ENCODE measurements at places on chromosomes 16 and 17.

DNA sequence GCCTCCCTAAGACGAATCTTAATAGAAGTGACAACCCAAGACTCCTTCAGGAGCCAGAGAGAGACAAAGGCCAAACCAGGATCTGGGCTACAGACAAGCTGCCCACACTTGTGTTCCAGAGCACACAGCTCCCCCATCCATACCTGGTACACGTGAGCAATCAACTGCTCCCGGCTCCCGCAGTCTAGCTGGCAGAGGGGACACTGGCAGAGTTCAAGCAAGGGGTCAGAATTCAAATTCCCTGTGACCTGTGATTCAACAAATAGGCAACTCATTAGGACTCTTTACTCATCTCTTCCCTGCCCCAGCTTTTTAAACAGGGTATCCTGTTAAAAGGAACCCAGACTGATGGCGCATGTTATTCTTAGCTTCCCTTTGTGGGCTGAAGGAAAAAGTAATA lies 18.2 kb downstream of the ATXN1L start:
- DNase-seq = no peak

- DNase-seq = peak; percentile 56
Observed at GRCh38 chr16:82070656-82071369, 35.8 kb downstream of the HSD17B2 start.

GRCh38 chr16:89275837-89276720 lies 58.6 kb downstream of the ZNF778 start:
- DNase-seq = no peak

DNA sequence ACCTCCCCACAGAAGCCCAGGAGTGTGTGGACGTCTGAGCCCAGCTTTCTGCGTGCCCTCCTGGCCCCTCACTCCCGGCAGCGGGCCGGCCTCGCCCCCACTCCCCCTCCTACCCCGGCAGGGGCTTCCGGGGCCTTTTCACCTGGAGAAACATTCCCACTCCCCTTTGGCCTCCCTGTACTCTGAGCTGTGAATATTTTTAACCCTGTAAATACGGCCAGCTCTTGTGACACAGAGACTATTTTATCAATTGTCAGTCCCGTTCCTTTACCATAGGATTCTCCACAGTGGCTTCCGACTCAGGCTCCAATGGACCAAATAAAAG lies 5.9 kb upstream of the PRR35 start:
- DNase-seq = no peak

GRCh38 chr17:61579961-61580360 lies 11.1 kb downstream of the NACA2 start:
- DNase-seq = no peak

DNA sequence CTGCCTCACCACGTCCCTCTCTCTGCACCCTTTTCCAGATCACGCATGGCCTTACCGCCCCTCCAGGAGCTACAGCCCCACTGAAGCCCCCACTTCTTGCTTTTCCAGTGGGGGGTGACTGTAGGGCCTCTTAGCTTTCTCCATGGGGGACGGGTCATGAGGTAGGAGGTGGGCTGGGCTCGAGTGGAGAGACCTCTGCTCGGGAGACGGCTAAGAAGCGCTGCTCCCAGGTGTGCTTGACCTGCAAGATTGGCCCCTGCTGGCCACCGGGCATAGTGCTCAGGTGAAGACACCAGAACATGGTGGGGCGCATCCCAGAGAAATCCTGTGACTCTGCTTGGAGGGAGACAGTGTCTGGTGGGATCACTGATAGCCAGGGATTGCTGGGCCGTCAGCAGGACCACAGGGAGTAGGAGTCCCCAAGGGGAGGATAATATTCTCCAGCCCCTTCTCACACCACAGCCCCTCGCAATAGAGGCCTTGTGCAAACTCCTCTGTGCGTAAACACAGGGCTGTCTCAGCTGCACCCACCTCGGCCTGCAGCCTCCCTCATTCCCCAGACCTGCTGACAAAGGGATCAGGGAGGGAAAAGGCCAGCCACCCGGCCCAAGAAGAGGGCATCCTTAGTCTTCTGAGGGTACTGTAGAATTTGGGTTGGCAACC lies 8.9 kb upstream of the GALK1 start:
- DNase-seq = no peak

- no peak for DNase-seq
Observed at GRCh38 chr16:66701026-66701425, 4.5 kb upstream of the CMTM4 start.

GRCh38 chr16:68640972-68641371 lies 4.1 kb upstream of the CDH3 start:
- DNase-seq = peak; percentile 41

- DNase-seq = no peak
Observed at GRCh38 chr17:79070266-79070880, 4.3 kb upstream of the ENGASE start.

- no peak for DNase-seq
Observed at GRCh38 chr16:28064706-28065249, 1.3 kb upstream of the GSG1L start.

- DNase-seq = no peak
Observed at GRCh38 chr16:81785138-81785924, 6.2 kb downstream of the PLCG2 start.

- DNase-seq = no peak
Observed at GRCh38 chr16:22326771-22327445, 29.7 kb downstream of the POLR3E start.

DNA sequence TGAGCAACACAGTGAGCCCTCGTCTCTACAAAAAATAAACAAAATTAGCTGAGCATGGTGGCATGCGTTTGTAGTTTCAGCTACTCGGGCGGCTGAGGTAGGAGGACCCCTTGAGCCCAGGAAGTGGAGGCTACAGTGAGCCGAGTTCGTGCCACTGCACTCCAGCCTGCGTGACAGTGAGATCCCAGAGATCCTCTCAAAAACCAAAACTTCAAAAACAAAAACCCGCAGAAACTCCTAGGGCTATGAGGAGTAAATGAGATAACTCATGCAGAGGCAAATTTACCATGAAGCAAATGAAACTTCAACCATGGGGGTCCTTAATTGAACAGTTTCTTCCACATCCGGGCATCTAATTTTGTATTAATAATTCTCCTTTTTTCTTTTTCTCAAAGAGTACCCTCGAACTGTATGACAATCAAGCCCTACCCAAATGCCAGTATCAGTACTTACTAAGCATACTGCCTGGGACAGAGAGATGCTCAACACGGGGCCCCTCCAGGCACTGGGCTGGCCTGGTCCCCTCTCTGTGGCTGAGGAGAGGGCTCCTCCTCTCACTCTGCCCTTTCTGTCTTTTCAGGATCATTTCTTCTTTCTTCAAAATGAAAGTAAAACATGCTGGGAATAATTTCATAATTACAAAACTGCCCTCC lies 789 bp upstream of the PIPOX start:
- DNase-seq = no peak

- no peak for DNase-seq
Observed at GRCh38 chr16:88281858-88282563, 100.7 kb upstream of the ZNF469 start.

- peak; percentile 77 for DNase-seq
Observed at GRCh38 chr17:40025991-40026815, 11.0 kb downstream of the CSF3 start.

Measured in astrocyte of the hippocampus (primary cell).